ENCODE measurements at places on chromosomes 6 and 20.

- H3K27me3 ChIP-seq, result no peaks in the 10 kb centered on the region
- H3K4me1 ChIP-seq, result no peaks in the 10 kb centered on the region
- H3K4me3 ChIP-seq, result no peak overlapping the region
- peaks cover 63% of the 10 kb centered on the region for H3K36me3 ChIP-seq
- H3K27ac ChIP-seq, result no peak overlapping the region
Observed at GRCh38 chr6:90547079-90547478, 39.8 kb downstream of the MAP3K7 start.

GRCh38 chr6:122048570-122048969 is 350.9 kb upstream of the HSF2 start:
- no peak overlapping the region for H3K27ac ChIP-seq
- H3K36me3 ChIP-seq, result no peaks in the 10 kb centered on the region
- no peaks in the 10 kb centered on the region for H3K4me1 ChIP-seq
- H3K27me3 ChIP-seq, result no peaks in the 10 kb centered on the region

DNA sequence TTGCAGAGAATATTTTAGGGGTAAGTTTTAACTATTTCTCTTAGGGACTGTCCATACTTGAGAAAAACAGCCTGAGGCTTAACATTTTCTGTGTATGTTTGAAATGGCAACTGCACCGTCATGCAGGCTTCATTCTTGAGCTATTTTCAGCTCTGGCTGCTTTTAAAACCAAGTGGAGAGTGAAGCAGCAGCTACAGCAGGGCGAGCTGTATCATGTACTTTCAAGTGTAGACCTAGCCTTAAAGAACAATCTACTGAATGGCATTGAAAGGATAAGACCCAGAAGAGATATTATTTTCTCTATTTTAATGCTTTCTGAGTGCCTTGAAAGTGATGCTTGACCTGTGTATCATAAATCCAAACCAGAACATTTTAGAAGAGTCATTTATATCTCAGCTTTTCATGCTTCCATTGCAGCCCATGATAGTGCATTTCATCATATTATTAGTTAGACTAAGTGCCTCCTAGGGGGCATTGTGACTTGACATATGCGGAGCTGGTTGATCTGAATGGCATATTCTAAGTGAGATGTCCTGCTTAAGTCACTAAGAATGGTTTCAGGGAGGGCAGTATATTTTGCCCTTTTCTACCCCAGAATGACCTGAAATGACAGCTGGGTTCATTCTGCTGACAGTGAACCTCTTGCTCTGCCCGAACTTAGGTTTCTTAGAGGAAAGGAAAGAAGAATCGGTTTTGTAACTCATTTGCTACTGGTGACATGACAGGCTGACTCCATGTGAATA is 85.3 kb downstream of the NKAIN2 start:
- no peak for DNase-seq
- no peaks in the 10 kb centered on the region for H3K27me3 ChIP-seq
- no peaks in the 10 kb centered on the region for H3K36me3 ChIP-seq
- no peaks in the 10 kb centered on the region for H3K4me1 ChIP-seq

- peaks cover 25% of the 10 kb centered on the region for H3K36me3 ChIP-seq
- no peak overlapping the region for H3K4me3 ChIP-seq
- DNase-seq, result no peak
- peaks cover 6% of the 10 kb centered on the region for H3K4me1 ChIP-seq
- H3K27ac ChIP-seq, result no peak overlapping the region
Observed at GRCh38 chr6:149503872-149504271, 19.1 kb upstream of the ZC3H12D start.

DNA sequence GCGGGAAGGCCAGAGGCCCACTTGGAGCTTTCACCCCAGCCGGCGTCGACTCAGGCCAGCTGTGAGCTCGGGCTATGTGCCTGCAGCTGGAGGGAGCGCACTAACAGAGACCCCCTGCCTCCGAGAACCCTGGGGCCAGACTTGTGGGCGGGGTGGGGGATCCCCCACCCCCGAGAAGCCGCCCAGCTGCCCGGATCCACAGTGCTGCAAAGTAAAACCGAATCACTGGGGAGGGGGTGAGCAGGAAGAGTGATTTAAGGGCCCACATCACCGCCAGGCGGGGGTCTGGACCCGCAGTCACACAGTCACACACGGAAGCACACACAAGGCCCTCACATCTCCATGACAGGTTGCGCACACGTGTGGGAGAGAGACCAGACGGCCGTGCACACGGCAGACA is 48.7 kb downstream of the KCNQ2 start:
- DNase-seq, result no peak
- no peak overlapping the region for H3K4me3 ChIP-seq
- H3K4me1 ChIP-seq, result no peaks in the 10 kb centered on the region
- H3K27ac ChIP-seq, result no peak overlapping the region

- H3K27me3 ChIP-seq, result no peaks in the 10 kb centered on the region
- DNase-seq, result no peak
Observed at GRCh38 chr20:19915111-19915798, 101.9 kb upstream of the NAA20 start.

GRCh38 chr6:139648430-139649000 is 274.1 kb upstream of the CITED2 start:
- H3K27ac ChIP-seq, result no peak overlapping the region
- no peak for DNase-seq
- H3K4me3 ChIP-seq, result no peak overlapping the region
- no peaks in the 10 kb centered on the region for H3K36me3 ChIP-seq
- no peaks in the 10 kb centered on the region for H3K4me1 ChIP-seq

DNA sequence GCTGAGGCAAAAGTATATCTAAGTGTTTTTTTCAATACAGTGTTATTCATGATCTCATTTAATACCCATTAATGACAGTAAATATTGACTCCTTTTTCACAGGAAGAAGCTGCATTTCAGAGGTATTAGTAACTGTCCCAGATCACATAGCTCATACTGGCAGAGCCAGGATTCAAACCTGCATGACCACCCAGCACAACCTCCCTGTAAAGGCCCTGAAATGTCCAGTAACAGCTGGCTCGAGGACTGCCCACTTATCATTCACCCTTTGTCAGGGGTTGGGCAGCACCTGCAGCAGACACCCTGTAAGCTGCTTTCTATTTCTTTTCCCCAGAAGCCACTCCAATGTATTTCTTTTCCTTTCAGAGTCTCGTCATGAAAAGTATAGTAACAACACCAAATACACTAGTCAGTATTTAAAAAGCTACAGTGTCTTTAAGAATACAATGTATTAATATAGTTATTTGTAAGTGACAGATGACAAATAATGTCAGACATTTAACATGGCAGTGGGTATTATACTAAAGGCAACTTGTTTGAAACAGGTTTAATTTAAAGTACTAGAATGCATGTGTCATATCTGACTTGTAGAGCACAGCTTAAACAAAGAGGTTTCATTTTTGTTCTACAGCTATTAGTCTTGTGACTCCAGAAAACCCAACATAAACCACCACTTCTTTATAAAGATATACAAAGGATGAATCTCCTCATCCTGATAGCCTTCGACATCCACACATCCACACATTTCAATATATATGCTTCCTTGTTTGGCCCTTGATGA is 841.6 kb upstream of the GJE1 start:
- no peaks in the 10 kb centered on the region for H3K4me1 ChIP-seq
- H3K27me3 ChIP-seq, result no peaks in the 10 kb centered on the region
- no peaks in the 10 kb centered on the region for H3K36me3 ChIP-seq
- DNase-seq, result no peak
- no peak overlapping the region for H3K4me3 ChIP-seq

- H3K4me3 ChIP-seq, result no peak overlapping the region
- H3K4me1 ChIP-seq, result no peaks in the 10 kb centered on the region
- DNase-seq, result no peak
- no peaks in the 10 kb centered on the region for H3K27me3 ChIP-seq
Observed at GRCh38 chr20:48223715-48224114, 438.4 kb upstream of the SULF2 start.

GRCh38 chr6:160919723-160920440 is 71.7 kb upstream of the MAP3K4 start:
- DNase-seq, result no peak
- H3K27ac ChIP-seq, result no peak overlapping the region
- no peaks in the 10 kb centered on the region for H3K36me3 ChIP-seq
- H3K4me1 ChIP-seq, result no peaks in the 10 kb centered on the region

GRCh38 chr6:160519603-160520042 is 144.5 kb downstream of the LPA start:
- H3K4me3 ChIP-seq, result peak overlapping the region; percentile 42
- no peak for DNase-seq
- no peak overlapping the region for H3K27ac ChIP-seq
- no peaks in the 10 kb centered on the region for H3K36me3 ChIP-seq
- H3K27me3 ChIP-seq, result peaks cover 6% of the 10 kb centered on the region

DNA sequence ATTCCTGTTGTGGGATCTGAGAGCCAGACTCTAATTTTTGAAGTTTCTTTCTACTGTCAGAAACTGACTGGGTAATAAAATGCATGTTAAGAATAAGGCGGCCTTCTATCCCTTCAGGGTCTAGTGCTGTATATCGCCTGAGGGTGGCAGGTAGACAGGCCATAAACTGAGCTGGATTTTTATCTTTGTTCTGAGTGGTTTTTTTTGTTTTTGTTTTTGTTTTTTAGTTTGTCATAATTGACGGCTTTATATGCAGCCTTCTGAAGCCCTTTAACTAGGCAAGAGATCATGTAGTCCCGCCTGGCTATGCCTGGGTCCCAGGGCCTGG is 747.7 kb upstream of the ADGRB3 start:
- H3K27me3 ChIP-seq, result no peaks in the 10 kb centered on the region
- no peak overlapping the region for H3K27ac ChIP-seq
- no peak overlapping the region for H3K4me3 ChIP-seq
- no peaks in the 10 kb centered on the region for H3K4me1 ChIP-seq

GRCh38 chr20:12153628-12154027 is 235.9 kb downstream of the BTBD3 start:
- H3K27me3 ChIP-seq, result no peaks in the 10 kb centered on the region
- no peak overlapping the region for H3K27ac ChIP-seq
- no peaks in the 10 kb centered on the region for H3K36me3 ChIP-seq
- H3K4me1 ChIP-seq, result no peaks in the 10 kb centered on the region
- no peak overlapping the region for H3K4me3 ChIP-seq

DNA sequence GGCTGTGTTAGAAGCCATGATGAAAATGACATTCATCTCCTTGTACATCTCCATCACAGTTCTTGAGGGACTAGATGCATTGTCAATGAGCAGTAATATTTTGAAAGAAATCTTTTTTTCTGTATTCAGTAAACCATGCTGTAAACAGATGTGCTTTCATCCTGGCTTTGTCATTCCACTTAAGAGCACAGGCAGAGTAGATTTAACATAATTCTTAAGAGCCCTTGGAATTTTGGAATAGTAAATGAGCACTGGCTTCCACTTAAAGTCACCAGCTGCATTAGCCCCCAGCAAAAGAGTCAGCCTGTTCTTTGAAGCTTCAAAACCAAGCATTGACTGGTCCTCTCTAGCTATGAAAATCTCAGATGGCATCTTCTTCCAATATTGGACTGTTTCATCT is 197.8 kb upstream of the HDDC2 start:
- no peak for DNase-seq
- H3K4me1 ChIP-seq, result no peaks in the 10 kb centered on the region
- H3K4me3 ChIP-seq, result no peak overlapping the region
- H3K27me3 ChIP-seq, result no peaks in the 10 kb centered on the region

DNA sequence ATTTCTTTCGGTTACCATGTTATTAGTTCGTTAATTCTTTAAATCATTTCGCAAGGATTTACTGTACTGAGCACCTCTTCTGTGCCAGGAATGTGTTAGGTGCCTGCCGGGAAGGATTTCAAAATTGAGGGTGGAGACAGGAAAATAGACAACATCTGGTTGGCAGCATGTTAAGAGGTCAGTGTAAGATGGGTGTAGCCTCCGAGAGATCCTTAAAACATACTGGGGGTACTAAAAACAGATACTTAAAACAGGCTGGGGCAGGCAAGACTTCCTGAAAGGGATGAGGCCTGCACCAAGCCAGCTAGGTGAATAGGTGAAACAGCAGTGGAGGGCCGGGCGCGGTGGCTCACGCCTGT is 178.0 kb upstream of the SGK1 start:
- H3K4me1 ChIP-seq, result no peaks in the 10 kb centered on the region
- no peak overlapping the region for H3K4me3 ChIP-seq

GRCh38 chr20:59382157-59382725 is 81.8 kb downstream of the EDN3 start:
- H3K4me3 ChIP-seq, result no peak overlapping the region
- no peaks in the 10 kb centered on the region for H3K36me3 ChIP-seq
- DNase-seq, result no peak
- H3K27me3 ChIP-seq, result peaks cover 4% of the 10 kb centered on the region
- no peak overlapping the region for H3K27ac ChIP-seq
- no peaks in the 10 kb centered on the region for H3K4me1 ChIP-seq

GRCh38 chr6:136608991-136609390 is 58.8 kb upstream of the MAP7 start:
- no peak overlapping the region for H3K4me3 ChIP-seq
- DNase-seq, result no peak
- H3K27ac ChIP-seq, result peak overlapping the region; percentile 85

DNA sequence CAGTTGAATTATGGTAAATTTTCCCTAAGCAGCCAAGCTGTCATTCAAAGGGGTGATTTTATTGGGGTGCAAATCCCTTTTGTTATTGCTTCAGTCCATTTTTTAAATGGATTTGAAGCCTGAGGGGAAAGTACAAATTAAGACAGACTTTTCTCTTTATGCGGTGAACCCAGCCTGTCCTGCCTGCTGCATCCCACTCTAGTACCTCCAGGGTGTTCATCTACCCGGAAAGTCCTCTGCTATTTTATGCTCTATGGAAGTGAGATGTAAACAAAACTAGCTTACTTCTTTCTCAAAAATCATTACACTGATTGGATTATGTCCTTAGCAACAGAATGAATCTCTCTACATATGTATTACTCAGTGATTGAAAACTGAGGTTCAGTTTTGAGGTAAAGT is 1088.9 kb upstream of the CITED2 start:
- H3K27ac ChIP-seq, result peak overlapping the region; percentile 80
- no peak overlapping the region for H3K4me3 ChIP-seq
- DNase-seq, result no peak
- H3K36me3 ChIP-seq, result no peaks in the 10 kb centered on the region

- peaks cover 39% of the 10 kb centered on the region for H3K27me3 ChIP-seq
- no peak for DNase-seq
- H3K36me3 ChIP-seq, result no peaks in the 10 kb centered on the region
- H3K4me1 ChIP-seq, result no peaks in the 10 kb centered on the region
Observed at GRCh38 chr20:61764471-61765025, 301.1 kb downstream of the TAF4 start.

DNA sequence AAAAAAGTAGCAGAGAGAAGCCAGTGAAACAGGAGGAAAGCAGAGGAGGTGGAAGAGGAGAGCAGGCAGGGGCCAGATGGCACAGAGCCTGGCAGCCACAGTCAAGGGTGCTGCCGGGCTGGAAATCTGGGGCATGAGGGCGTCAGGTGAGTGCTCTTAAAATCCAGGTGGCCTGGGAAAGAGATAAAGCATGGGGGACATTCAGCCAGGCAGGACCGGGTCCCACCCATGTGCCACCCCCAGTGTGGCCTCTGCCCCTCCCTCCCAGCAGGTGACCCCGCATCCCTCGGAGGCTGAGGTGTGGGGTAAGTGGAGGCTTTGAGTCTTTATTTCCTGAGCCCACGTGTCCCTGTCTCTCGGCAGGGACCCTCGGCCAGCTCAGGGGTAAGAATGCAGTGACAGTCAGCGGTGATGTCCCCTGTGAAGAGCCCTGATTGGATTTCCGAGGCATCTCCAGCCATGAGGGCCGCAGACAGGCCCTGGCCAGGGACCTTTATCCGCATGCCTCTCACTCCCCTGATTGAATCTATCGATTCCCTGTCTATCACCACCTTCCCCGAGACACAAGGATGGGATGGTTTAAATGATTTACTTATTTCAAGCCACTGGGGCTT is 33.8 kb upstream of the SULF2 start:
- H3K27ac ChIP-seq, result no peak overlapping the region
- no peaks in the 10 kb centered on the region for H3K4me1 ChIP-seq
- H3K27me3 ChIP-seq, result peaks cover 22% of the 10 kb centered on the region
- no peak for DNase-seq
- no peaks in the 10 kb centered on the region for H3K36me3 ChIP-seq

Data from SJSA1 (cell line).